AG04449 (cell line): ENCODE measurements at places on chromosomes 12 and 14.

DNA sequence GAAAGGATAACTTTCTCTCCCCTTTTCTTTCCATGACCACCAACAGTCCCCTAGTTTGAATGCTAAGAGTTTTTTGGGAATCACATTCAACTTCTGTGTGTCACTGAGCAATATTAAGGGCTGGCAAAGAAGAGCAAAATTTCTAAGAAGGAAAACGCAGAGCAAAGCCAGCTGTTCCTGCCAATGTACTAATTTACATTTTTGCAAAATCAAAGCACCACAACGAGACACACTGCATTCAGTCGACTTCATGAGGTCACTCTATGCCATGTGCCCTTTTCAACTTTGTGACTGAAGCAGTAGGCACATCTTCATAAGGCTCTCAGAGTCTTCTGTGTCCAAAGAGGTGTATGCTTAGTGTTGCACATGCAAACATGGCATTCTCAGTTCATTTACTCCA is 66.4 kb downstream of the PTPRR start:
- no peak for DNase-seq

DNA sequence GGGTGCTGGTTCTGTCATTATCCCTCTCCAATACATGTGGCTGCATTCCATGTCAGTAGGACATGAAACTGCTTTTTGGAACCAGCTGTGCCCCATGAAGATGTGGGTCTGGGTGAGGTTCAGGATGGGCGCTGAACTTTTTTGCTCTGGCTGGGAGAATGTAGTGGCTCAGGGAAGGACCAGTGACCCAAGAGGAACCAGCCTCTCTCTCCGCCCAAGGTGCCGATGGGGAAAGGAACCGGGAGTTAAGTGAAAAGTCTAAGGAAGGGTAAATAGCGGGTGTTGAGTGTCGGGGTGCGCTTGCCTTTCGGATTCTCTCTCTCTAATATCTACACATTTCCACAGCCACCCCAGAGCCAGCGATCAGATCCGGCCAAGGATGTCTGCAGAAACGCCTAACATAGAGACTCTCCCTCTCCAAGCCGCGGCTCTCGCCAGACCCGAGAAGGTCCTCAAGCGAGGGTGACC is 7.8 kb downstream of the ARHGEF25 start:
- DNase-seq: no peak

DNA sequence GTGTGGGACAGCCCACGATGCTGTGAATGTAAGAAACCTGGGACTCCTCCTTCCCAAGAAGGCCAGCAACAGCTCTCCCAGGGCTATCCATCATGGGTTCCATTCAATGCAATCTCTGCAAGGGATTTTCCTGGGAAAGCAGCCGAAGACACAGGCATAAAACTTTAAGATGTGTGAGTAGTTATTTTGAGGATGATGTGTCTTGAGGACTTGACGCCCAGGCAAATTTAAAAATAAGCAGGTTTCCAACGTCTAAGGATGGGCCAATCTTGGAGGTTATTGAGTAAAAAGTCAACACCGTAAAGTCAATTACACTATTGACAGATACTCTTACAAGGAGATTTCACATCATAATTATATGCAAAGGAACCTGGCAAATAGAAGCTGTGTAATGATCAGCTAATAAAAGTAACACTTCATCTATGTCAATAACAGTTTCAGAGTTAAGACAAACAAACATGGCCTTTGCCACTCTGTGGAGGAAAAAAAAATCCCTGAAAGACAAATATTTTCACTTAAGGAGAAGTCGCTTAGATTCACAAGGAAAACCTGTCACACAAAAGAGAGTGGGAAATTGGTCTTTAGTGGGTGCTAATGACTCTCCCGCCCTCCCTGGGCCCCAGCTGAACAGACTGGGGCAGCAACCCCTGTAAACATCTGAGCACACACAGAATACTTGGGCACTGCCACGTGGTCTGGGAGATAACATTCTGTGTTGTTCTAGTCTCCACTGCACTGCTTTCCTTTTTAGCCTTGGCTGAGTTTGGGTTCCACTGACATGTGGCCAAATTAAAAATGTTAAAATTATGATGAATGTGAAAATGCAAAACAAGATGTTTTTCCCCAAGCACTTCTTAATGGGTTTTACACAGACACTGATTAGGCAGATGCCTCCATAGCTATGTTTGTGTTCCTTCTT is 240.9 kb downstream of the FOXN3 start:
- no peak for DNase-seq

DNA sequence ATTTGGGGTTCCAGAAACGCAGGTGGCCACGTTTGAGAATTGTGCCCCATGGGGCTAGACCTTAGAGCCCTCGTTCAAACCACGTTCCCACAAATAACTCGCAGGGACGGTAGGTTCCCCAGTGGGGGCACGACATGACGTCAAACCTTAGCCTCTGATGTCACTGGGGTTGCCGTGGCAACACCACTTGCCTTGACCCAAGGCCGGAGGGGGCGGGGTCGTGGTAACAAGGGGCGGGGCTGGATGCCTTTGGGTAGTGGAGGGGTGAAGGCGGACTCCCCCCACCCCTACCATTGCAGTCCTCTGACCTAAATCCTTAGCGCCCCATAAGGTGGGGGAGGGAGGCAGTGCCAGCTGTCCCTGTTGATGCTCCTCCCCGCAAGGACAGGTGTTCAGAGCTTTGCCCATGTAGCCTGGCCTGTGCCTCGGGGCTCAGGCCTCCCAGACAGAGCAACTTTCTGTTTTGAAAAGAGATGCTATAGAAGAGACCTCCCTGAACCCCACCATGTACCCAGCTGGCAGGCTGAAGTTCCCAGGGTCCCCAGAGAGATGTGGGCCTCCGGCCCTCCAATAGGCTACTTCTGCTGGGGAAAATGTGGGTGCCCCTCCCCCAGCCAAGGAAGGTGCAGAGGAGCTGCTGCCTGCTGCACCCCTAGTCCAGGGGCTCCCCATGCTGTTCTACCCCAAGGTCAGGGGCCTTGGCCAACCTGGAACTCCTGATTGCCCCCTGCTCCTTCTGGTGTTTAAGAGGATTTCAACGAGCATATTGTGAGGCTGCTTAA is 1.9 kb downstream of the FAM222A start:
- DNase-seq: no peak
